ENCODE measurements at places on chromosomes 11 and 22. TPM values are rescaled to one million over a fixed set of nuclear protein-coding genes. Genes with fewer than 3 reads are reported as not detected.

APOA4 gene
- not detected for total RNA-seq

OR52H1 gene
- not detected for total RNA-seq

GRCh38 chr11:61551634-61552033, 29.2 kb downstream of the SYT7 start:
- H3K4me3 ChIP-seq = no peak overlapping the region
- no peak overlapping the region for H3K27ac ChIP-seq
- peaks cover 19% of the 10 kb centered on the region for H3K27me3 ChIP-seq
- H3K4me1 ChIP-seq = peaks cover 19% of the 10 kb centered on the region
- H3K36me3 ChIP-seq = no peaks in the 10 kb centered on the region

DNA sequence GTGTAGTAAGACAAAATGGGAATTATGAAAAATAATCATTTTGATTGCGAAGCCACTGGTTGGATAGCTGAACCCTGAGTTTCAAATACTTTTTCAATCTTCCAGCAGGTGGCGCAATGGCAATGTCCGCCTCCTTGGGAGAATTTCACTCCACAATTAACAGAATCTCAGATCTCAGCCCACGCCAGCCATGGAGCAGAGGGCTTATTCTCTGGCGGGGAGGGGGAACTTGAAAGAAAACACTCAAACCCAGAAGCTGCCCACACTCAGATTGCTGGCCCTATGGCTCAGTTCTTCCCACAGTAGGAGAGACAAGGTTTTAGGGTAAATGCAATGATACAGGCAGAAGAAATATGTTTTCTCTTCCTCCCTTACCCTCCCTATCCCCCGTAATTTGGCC, 38.7 kb upstream of the RCN1 start:
- no peak overlapping the region for H3K27ac ChIP-seq
- peaks cover 25% of the 10 kb centered on the region for H3K4me1 ChIP-seq
- no peaks in the 10 kb centered on the region for H3K27me3 ChIP-seq
- no peaks in the 10 kb centered on the region for H3K36me3 ChIP-seq
- DNase-seq = peak; percentile 77
- H3K4me3 ChIP-seq = no peak overlapping the region

DNA sequence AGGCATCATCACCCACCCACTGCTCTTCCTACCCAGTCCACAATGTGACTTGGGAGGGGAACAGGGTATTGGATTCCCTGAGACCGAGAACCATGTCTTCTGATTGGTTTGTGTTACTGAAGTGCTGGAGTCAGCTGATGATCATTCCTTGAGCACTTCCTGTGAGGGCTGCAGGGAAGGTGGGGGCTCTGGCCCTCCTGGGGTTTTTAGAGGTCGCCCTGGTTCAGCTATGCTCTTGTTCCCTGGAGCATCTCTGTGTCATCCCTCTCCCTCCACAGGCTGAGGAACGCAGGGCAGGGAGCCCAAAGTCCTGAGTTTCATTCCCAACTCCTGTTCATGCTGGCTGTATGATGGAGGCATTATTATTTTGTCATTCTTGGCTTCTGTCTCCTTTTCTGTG, 6.7 kb downstream of the ZC3H7B start:
- H3K4me1 ChIP-seq = peaks cover 36% of the 10 kb centered on the region
- H3K27ac ChIP-seq = peak overlapping the region; percentile 85
- H3K27me3 ChIP-seq = no peaks in the 10 kb centered on the region
- H3K36me3 ChIP-seq = no peaks in the 10 kb centered on the region
- DNase-seq = peak; percentile 89
- H3K4me3 ChIP-seq = peak overlapping the region; percentile 32

GRCh38 chr11:57345555-57346211, 7.5 kb downstream of the P2RX3 start:
- H3K4me1 ChIP-seq = no peaks in the 10 kb centered on the region
- no peaks in the 10 kb centered on the region for H3K27me3 ChIP-seq
- H3K4me3 ChIP-seq = no peak overlapping the region
- no peaks in the 10 kb centered on the region for H3K36me3 ChIP-seq

- no peak overlapping the region for H3K27ac ChIP-seq
- H3K36me3 ChIP-seq = no peaks in the 10 kb centered on the region
- H3K27me3 ChIP-seq = peaks cover 22% of the 10 kb centered on the region
- no peak for DNase-seq
- H3K4me3 ChIP-seq = no peak overlapping the region
- no peaks in the 10 kb centered on the region for H3K4me1 ChIP-seq
Measured at GRCh38 chr11:88042647-88043046, 132.6 kb downstream of the RAB38 start.

- peak overlapping the region; percentile 91 for H3K27ac ChIP-seq
- no peaks in the 10 kb centered on the region for H3K27me3 ChIP-seq
- no peaks in the 10 kb centered on the region for H3K36me3 ChIP-seq
- H3K4me1 ChIP-seq = peaks cover 48% of the 10 kb centered on the region
- no peak overlapping the region for H3K4me3 ChIP-seq
Measured at GRCh38 chr11:74280494-74280893, 30.9 kb downstream of the P4HA3 start.

DNA sequence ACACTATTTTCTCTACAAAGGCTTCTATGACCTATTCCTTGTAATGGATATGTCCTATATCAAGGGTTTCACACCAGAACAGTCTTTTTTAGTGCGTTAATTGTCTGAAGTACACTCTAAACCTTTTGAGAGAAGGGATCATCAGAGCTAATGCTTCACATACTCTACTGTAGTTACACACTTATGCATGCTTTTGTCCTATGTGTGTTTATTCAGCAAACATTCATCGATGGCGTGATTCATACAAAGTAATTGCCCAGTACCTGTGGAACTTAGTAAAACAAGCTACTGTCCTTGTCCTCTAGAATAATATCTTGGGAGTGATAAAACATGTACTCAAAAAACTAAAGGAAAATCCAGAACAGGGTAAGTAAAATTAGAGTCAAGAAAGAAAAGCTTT, 139.2 kb downstream of the GUCY1A2 start:
- no peak overlapping the region for H3K27ac ChIP-seq
- DNase-seq = no peak
- 0 out of 2 replicates have a peak, but pooled peaks cover 5% of the 10 kb centered on the region for H3K27me3 ChIP-seq
- no peaks in the 10 kb centered on the region for H3K36me3 ChIP-seq

DNA sequence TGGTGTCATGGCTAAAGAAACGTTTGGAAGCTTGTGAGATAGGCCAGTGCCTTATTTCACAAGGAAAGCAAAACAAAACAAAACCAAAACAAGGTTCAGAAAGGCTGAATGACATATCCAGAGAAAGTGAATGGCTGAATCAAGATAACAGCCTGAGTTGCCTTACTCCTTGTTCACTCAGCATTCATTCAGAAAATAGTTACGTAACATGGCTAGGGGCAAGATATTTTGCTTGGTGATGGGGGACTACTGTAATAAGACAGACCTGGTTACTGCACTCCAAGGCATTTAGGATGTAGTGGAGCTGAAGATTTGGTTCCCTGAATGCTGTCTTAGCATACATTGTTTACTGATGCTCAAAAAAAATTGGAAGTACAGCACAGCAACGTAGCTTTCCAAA, 47.7 kb downstream of the C11orf91 start:
- no peaks in the 10 kb centered on the region for H3K36me3 ChIP-seq
- DNase-seq = no peak
- no peak overlapping the region for H3K4me3 ChIP-seq
- H3K4me1 ChIP-seq = peaks cover 9% of the 10 kb centered on the region
- no peak overlapping the region for H3K27ac ChIP-seq

Measured in GM23248 (cell line).